Glutamatergic neuron (in vitro differentiated cells): ENCODE measurements at places on chromosomes 2 and 18.

DNA sequence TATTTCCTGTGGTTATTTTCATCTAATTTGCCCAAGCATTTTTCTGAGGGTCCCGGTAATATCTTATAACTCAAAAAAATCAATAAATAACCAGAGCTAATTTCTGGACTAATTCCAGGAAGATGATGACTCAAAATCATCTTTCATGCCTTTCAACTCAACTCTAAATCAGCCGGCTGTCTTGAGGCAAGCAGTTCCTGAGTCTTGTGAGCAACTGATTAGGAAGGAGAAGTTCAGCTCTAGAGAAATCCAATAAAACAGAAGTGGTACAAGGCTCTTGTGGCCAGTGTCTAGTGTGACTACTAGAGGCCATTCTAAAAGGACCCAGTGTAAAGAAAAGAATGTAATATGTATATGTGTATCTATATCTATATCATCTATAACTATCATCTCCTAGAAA lies 890.4 kb downstream of the TRIB2 start:
- DNase-seq: no peak

GRCh38 chr2:831225-831536 lies 119.5 kb upstream of the SNTG2 start:
- DNase-seq: no peak

DNA sequence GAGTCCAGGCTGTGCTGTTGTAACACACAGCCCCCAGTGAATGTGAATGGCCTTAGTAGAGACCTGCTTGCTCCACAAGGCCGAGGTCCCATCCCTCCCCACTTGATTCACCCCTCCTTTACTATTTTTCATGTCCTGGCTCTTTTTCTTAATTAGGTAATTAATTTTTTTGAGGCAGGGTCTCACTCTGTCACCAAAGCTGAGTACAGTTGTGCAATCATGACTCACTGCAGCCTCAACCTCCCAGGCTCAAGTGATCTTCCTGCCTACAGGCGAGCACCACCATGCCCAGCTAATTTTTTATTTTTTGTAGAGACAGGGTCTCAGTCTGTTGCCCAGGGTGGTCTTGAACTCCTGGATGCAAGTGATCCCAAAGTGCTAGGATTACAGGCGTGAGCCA lies 19.3 kb downstream of the FBLN7 start:
- no peak for DNase-seq

DNA sequence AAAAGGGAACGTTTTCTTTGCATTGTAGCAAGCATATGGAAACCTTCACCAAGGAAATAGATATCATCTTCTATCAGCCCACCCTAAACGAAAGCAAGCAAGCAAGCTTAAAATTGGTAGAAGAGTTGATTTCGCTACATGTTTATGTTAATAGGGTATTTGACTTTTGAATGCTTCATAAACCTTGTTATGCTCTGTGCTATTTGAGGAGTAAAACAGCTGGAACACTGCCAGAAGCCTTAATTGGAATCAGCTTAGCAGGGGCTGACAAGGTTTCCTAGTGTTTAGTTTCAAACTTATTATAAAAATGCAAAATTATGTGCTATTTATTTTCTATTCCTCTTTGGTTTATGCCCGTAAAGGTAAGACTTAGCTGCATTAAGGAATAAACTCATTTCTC lies 70.6 kb upstream of the LINC00305 start:
- DNase-seq: no peak

GRCh38 chr2:105787376-105788318 lies 42.9 kb downstream of the NCK2 start:
- DNase-seq: no peak

GRCh38 chr2:73981081-73982001 lies 3.4 kb upstream of the TET3 start:
- peak; percentile 50 for DNase-seq

DNA sequence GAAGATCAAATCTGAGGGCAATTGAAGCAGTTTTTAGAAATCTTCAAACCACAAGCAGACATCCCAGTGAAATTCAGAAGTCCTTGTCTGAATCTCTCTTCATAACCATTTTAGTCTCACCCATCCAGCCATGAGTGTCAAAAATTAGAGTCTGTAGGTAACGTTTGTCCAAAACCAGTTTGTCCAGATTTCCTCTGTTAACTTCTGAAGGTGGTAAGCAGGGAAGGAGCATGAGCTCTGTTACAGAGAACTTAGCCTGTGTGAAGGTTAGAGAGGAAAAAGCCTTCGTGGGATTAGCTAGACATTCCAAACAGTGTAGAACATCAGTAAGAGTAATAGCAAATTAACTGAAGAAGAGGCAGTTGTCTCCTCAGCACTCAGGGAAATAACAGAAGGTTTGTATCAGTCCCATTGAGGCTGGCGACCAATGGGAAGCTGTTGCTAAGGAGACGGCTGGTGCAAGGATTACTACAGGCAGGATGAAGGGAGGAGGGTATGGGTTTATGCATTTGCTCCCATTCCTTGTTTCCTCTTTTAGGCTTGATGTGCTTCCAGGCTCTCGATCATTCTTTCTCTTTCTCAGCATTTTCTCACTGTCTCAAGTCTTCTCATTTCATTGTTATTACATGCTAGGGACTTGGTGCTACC lies 8.7 kb upstream of the GPR155 start:
- DNase-seq: no peak

GRCh38 chr2:11790228-11790627 lies 43.8 kb downstream of the LPIN1 start:
- DNase-seq: no peak
